Upper lobe of right lung (tissue), 1 donor: ENCODE measurements at places on chromosomes 11 and 22.

GRCh38 chr22:30250661-30251267 is 4.2 kb upstream of the LIF start:
- DNase-seq, result no peak

DNA sequence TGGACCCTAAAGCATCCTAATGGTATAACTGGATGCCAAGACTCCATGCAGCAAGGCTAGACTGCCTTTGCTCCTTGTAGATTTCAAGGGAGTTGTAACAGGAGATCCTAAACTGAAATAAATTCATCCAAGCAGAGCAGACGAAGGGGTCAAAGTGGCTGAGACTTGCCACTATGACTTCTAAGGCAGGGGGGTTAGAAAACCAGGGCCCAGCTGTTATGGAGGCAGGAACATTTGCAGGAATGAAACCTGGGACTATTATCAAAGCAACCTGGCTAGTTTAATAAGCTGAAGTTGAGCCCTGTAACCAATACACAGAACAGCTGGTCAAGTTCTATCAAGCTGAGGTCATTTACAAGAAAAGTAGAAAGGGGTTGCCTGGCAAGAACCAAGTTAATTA is 122.2 kb upstream of the TRPC6 start:
- DNase-seq, result no peak

DNA sequence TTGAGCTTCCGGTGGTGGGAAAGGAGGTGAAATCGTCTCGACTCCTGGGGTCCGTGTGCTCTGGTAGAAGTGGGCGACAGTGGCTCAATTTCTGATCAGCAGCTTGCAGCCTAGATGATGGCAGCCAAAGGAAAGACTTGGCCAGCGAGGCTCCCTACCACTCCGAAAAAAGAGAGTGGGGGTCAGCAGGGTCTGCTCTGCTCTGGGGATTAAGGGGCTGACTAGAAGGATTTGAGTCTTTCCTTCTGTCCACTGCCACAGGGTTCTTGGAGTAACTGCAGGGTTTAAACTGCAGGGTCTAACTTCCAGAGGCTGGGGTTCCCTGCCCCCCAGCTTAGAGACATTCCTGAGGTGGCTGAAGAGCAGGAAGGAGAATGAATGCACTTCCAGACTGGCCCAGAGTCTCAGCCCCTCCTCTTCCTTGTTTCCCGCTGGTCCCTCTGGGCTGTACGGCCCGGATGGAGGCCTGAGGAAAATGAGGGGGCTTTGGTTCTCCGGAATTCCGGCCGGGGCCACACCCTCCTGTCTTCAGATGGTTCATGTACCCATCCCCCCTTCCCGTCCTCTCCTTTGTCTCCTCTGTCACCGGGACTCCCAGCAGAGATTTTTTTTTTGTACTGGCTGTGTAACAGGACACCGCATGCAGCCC is 907 bp downstream of the SERPINH1 start:
- DNase-seq, result no peak

GRCh38 chr11:126165311-126165720 is 46.1 kb downstream of the RPUSD4 start:
- DNase-seq, result no peak

DNA sequence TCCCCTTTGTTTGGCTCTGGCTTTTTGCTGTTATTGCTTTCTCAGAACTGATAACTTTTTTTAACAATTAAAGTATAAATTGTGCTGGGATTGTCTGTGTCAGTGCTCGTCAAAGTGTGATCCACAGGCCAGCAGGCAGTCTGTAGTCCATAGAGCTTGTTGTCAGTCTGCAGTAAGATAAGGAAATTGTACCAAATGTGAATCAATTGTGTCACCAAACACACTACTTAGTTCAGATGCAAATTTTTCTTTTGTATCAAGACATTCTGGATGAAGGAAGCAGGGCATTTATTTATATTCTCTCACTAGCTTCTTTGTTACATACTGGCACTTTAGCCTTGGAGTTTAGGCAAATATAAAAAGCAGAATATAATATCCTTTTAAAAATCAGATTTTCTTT is 121.0 kb downstream of the WNT11 start:
- DNase-seq, result no peak

DNA sequence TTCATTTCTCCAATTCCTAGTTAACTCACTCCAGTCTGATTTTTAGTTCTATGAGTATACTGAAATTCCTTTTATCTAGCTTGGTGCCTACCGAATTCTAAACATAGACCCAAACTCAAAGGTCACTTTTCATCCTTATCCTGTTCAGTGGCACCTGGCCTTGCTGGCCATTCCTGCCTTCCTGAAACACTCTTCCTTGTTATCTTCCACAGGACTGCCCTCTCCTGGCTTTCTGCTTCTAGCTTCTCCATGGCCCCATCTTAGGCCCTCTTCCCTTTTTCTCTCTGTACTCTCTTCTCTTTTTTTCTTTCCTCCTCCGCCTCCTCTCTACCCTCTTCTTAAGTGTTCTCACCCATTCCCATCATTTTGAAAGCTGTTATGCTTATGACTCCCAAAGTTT is 87.3 kb downstream of the WNT11 start:
- no peak for DNase-seq

GRCh38 chr22:44409211-44409973 is 88.6 kb downstream of the RTL6 start:
- peak; percentile 60 for DNase-seq

DNA sequence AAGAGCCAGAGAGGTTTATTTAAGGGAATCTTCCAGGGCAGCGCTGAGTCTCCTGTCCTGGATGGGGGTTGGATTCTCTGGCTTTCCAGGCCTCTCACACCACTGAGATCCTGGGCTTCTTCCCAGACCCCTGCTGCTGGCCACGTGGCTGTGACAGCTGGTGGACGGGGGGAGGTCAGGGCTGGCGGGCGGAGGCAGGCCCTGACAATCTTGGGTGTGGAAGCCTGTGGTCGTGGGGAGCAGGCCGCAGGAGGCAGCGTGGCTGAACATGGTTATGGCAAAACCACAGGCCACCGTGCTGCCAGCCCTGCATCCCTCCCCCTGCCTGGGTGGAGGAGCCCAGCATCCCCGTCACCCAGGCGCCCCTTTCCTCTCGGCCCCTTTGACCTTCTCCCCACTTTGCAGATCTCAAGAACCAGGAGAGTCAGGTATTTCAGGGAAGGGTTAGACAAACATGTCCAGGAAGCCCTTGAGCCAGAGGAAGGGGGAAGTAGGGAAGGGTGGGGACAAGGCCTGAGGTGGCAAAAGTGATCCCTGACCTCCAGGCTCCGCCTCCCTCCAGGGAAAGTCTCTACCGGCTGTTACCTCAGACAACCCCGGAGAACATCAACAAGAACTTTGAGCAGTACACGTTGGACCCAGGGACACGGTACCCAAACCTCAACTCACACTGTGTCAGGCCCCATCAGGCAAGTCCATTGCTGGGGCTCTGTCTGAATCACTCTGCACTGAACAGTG is 111.8 kb downstream of the MICAL2 start:
- DNase-seq, result peak; percentile 82

- no peak for DNase-seq
Observed at GRCh38 chr11:85826116-85826855, 15.3 kb upstream of the SYTL2 start.

DNA sequence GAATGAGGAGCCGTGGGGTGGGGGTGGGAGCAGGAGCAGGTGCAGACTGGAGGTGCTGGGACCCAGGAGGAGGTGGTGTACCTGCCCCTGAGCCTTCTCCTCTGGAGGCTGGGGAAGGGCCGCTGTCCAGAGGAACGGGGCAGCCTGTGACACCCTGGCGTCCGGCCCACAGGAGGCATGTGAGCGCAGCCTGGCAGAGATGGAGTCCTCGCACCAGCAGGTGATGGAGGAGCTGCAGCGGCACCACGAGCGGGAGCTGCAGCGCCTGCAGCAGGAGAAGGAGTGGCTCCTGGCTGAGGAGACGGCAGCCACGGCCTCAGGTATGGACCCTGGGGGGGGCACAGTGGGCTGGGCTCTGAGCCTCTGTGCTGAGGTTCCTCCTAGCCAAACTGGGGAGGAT is 42.2 kb upstream of the GCAT start:
- DNase-seq, result no peak

DNA sequence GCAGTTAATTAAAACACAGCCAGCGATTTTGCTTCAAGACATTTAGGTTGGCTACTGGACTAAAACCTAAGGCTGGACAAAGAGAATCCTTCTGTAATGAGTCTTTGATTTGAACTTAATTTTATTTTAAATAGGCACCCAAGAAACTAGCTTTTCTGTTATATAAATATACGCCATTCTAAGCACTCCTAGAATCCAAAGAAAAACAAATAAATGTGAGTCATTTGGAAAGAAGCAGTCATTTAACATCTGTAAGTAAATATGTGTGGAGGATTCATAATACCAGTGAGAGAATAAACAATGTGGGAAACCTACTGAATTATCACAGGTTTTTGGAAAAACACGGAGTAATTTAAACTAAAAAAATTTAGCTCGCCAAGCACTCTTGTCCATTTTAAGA is 1.2 kb upstream of the TECTA start:
- DNase-seq, result no peak
